Midbrain (tissue), 1 donor: ENCODE measurements at places on chromosomes 12 and 14.

DNA sequence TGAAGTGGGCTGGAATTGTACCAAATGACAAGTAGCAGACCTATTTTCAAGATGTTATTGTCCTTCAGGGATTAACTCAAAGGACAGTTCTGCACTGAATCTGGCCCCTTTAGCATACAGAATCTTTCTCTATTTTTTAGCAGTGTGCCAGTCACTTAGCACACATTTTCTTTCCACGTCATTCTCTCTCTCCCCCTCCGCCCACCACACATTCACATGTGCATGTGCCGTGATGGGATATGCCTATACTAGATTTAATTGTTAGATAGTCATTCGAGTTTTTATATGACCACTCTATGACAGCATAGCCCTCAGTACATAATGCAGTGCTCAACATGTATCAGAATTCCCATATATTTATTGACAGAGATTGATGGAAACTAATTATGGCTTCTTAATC is 129.1 kb downstream of the KCNC2 start:
- no peak for DNase-seq

GRCh38 chr12:69068448-69068847 is 135.5 kb upstream of the CPM start:
- no peak for DNase-seq

DNA sequence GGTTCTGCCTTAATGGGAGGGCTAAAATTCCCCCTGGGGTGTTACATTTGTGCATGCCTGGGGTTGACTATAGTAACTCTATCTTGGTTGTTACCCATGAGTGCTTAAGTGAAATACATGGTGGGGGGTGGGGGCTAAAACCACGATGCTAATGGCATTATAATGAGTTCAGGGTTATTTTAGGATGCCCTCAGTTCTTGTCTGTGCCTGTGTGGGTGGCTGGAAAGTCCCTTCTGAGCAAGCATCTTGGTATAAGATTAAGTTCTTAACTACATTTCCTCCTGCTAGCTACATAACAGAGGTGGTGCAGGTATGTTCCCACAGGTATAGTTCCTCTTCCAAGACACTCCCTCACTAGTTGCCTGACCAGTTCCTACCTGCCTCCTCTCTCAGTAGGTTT is 822.3 kb downstream of the LRFN5 start:
- no peak for DNase-seq

DNA sequence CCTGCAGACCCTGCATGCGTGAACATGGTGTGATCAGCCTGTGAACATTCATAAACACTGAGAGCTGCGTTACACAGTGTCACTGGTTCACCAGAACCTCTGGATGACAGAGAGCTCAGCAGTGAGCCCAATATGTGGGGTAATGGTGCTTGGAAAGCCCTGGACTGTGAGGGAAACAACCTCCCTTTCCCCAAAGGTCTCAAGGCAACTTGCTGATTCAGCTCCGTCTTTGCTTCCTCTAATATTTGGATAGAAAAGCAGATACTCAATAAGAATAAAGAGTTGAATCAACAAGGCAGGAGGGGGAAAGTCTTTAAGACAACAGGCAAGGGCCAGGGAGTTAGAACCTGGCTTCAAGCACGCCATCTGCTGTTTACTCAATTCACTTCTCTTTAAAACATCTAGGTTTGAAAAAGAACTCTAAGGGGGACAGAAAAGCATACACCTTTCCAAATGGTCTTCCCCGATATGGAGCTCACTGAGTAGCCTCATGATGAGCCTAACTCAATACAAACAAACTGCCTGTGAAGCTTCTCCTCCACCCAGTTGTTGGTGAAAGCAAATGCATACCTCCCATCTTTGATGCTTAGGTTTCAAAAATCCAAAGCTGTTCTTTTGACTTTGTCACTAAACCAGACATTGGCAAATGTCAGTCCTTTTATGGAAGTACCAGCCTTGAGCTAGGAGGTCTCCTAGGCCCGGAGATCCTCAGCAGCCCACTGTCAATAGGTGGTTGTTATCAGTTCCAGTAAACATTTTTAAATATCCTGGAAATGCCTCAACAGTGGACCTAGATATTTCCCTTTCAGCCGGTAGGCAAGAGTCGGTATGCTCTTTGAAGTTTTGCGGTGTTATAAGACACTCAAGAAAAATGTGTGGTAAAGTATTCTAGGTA is 76.1 kb downstream of the SAMD4A start:
- DNase-seq = no peak

- no peak for DNase-seq
These were observed 422.9 kb downstream of the SNAPC1 start for GRCh38 chr14:62185078-62185477.

DNA sequence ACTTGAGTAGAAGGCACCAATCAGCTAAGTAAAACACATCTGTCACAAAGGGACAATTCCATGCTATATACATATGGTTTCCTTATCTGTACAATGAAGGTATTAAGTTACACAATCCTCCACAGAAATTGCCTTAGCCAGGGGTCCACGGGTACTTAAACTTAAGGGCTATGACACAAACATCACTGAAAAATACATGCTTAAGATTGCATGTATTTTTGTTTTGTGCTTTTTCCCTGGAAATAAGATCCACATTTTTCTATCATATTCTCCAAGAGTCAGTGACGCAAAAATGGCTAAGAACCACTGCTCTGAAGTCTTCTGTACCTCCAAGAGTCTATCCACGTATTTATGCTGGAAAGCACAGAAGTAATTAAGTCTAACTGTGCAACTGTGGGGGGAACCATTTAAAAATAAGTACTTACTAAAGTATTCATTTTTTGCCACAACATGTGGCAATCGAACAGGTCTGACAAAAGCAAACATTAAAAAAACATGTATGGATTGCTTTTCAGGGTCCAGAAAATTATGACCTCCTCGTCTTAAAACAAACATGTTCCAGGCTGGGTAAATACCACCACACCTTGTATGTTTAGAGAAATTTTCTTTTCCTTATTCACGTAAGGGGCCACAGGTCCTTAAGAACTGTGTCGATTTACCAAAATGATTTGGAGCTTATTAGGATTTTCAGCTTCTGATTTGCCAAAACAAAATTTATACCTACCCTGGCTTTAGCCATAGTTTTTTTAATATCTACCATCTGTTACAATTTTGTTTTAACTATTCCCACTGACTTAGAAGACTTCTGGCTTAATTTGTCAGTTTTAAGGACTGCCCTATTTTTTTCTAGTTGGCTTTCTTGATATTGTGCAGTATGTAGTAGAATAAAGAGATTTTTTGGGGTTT is 2.8 kb downstream of the SLC38A2 start:
- DNase-seq = no peak

DNA sequence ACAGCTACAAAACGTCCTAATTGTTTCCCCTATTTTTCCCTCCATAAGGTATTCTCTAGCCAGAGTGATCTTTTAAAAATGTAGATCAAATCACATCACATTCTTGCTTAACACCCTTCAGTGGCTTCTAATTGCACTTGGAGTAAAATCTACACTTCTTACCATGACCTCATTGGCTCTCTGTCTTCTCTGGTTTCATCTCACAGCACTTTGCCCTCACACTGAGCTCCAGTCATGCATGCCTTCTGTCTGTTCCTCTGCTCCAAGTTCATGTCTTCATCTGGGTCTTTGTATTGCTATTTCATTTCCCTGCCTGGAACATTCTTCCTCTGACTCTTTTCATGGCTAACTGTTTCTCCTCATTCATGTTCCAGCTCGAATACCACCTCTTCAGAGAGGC is 220.4 kb upstream of the GARIN6 start:
- DNase-seq = no peak

- DNase-seq = no peak
These were observed 10.8 kb upstream of the PSMA6 start for GRCh38 chr14:35281341-35281740.

DNA sequence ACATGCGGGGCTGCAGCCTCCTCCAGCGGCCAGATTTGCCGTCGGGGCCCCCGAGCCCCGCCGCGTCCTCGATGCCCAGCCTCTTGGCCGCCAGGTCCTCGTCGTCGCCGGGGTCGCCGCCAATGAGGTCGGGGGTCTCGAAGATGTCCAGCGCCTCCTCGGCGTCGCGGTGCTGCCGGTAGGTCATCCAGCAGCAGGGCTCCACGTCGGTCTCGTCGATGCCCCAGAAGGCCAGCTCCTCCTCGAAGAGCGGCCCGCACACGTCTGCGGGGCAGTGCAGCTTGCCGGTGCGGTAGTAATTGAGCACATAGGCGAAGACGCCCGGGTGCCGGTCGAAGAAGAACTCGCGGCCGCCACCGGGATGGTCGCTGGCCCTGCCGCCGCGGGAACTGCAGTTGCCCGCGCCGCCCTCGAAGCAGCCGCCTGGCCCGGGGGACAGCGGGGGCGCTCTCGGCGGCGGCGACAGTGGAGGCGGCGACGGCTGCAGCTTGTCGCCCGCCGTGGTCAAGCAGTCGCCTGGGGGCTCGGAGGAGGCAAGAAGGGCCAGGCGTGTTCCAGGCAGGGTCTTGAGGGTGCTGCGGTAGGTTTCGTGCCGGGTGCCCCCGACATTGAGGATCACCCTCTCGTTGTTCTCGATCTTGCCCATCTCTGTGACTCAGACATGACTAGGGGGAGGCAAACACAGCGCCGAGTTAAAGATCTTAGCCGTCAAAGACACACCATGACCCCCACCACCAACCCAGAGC is 2.1 kb downstream of the KCNC2 start:
- DNase-seq = no peak

DNA sequence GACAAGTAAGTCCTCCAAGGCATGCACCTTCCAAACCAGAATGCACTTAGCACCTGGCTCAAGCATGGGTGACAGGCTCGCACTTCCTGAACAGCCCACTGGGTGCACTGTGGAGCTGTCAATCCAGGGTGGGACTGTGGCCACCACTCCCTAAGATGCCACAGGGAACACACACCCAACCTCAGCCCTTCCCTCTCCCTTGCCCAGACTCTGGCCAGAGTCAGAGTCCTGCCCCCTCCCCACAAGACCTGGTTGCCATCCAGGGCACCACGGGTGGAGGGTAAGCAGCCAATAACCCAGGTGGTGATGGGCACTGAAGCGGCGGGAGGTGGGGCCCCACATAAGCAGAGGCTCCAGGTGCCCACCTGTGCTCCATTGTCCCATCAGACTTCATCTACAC is 160.6 kb downstream of the MYRFL start:
- DNase-seq = no peak

DNA sequence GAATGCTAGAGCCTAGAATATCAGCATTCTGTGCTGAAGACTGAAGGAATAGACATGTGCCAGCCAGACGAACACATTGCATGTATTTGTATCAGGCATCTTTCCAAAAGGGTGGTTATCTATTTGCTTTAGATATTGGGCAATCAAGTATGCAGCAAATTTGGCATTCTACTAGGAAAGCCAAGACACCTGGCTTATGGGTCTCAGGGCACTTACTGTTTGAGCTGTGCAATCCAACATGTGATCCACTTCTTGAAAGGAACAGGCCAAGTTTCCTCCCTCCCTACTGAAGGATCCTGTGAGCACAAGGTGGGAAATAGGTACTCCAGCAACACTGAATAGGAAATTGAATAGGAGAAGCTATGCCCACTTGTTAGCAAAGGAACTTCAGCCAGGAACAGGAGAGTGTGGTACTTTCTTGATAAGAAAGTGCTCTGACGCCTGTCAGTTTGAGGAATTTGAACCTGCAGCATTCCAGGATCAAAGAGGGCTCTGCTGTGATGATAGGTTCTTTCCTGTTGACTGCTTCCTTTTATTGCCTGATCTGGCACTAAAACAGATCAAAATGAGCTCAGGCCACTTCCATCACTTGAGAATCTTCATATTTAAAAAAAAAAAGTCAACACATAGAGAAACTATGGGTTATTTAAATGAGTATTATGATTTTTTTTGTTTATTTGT is 20.6 kb downstream of the OR6S1 start:
- DNase-seq = no peak

DNA sequence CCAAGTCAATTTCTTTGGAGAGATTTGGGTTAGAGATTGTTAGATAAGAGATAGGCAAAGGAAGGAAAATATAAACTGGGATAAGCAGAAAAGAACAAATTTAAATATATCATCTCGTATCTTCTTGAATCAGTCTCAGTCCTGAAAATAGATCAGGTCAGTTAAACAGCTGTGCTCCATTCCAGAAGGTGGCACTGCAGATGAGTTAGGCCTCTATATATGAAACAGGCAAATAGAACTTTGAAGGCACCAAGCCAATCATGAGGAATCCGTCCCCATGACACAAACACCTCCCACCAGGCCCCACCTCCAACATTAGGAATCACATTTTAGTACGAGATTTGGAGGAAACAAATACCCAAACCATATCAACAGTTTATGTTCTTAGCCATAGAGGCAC is 605.5 kb upstream of the USP15 start:
- no peak for DNase-seq

DNA sequence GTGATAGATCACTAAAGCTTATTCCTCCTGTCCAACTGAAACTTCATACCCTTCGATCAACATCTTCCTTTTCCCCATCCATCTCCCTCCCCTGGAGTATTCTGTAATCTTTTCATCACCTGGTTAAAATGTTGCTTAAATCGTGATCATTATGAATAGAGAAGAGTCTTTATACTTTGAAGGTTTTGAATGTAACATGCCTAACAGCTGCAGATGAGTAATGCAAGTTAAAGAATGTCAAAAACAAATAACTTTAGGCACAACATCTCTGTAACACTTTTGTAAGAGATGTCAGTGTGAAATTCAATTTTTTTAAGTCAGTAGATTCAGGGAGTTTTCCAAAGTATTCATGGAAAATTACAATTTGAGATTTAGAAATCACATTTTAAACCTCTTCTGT is 25.0 kb downstream of the RXYLT1 start:
- no peak for DNase-seq
